Hematopoietic multipotent progenitor cell (in vitro differentiated cells): ENCODE measurements at places on chromosomes 2 and 18.

DNA sequence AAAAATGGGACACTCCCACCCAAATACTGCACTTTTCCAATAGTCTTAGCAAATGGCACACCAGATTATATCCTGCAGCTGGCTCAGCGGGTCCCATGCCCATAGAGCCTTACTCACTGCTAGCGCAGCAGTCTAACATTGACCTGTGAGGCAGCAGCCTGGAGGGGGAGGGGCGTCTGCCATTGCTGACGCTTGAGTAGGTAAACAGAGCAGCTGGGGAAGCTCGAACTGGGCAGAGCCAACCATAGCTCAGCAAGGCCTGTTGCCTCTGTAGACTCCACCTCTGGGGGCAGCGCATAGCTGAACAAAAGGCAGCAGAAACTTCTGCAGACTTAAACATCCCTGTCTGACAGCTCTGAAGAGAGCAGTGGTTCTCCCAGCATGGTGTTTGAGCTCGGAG is 110.4 kb downstream of the CTIF start:
- no peak for DNase-seq

- DNase-seq: no peak
Observed at GRCh38 chr2:53782676-53783075, 4.1 kb downstream of the ASB3 start.

DNA sequence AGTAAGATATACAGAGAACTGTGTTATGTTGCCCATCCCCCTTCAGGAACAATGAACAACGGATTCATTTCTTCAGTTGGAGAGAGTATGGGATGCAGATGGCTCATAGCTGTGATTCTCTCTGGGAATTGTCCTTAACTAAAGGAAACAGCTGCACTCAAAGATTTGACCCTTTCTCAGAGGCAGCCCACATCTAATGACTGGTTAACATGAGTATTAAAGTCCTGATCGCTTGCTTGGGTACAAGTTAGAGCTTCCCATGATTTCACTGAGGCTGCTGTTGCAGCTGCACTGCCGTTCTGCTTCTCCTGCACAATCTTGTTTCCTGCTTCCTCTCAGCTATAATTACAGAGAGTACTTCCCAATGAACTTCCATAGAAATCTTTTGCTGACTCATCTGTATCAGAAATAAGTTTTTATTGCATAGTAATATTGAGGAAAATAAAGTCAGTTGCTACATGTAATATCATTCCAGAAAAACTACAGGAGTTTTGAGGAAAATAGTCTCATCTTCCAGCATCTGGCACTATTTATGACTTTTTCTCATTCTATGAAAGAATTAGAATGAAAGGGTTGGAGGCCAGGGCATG is 12.8 kb upstream of the SCN9A start:
- no peak for DNase-seq

GRCh38 chr2:186751790-186752189 is 57.9 kb downstream of the FAM171B start:
- no peak for DNase-seq

DNA sequence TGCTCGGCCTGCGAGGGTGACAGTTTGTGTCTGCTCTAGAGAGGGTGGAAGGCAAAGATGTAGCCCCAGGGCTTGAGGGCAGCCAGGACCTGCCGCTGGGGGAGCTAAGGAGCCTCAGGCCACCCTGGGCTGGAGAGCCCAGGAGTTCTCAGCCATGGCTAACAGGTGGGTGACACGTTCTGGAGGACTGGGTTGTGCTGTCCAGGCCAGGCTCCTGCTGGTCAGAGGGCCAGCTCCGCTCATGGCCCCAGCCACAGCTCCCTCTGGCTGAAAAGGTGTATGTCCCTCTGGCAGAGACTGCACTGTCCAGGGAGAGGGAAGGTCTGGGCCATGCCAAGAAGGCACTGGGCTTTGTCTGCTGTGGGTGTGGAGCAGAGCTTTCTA is 19.2 kb downstream of the TMEM185B start:
- DNase-seq: no peak

GRCh38 chr2:44053456-44053855 is 57.7 kb upstream of the LRPPRC start:
- no peak for DNase-seq

DNA sequence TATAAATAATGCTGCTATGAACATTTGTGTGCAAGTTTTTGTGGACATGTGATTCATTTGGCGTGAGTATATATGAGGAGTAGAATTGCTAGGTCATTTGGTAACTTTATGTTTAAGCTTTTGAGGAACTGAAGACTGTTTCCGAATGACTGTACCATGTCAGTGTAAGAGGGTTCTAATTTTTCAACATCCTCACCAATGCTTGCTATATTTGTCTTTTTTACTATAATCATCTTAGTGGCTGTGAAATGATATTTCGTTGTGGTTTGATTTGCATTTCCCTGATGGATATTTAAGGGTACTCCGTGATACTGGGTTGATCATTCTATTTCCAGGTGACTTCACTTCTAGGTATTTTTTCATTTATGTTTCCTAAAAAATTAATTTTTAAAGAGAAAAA is 241.1 kb downstream of the BCL2 start:
- no peak for DNase-seq

- DNase-seq: no peak
Observed at GRCh38 chr18:12119358-12119757, 25.7 kb downstream of the ANKRD62 start.

DNA sequence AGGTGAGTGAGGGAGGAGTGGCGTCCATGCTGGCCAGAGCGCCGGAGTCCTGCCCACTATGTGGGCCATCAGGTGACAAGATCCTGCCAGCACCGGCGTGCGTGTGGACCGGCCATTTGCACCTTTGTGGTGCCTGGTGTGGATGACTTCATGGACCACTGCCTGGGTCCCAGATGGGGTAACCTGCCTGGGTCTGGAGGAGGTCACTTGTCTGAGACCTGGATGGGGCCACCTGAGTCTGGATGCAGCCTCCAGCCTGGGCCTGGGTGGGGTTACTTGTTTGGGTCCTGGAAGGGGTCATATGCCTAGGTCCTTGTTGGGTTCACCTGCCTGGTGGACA is 299.6 kb downstream of the NDUFA10 start:
- no peak for DNase-seq

GRCh38 chr2:43941966-43942365 is 53.8 kb downstream of the LRPPRC start:
- no peak for DNase-seq
